GM23248 (cell line): ENCODE measurements at places on chromosomes 12 and 14. TPM values are rescaled to one million over a fixed set of nuclear protein-coding genes. Genes with fewer than 3 reads are reported as not detected.

DNA sequence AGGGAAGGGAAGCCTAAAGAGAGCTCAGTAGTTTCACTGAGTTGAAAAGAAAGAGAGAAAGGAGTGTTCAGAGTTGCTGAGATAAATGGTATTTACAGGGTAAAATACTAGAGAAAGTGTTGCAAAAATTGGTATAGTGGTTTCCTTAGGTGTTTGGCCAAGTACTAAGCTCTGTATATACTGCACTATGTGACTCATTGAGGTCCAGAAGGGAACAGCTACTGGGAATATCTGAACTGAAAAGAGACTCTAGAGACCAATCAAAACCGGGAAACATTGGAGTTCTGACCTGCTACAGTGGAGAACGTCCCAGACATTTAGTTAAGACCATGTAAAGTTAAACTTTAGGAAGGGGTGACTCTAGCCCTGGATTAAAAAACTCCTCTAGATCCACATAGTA lies 42.7 kb upstream of the ALX1 start:
- DNase-seq: peak; percentile 4

- DNase-seq: no peak
Observed at GRCh38 chr12:91213-91612, 24.6 kb downstream of the IQSEC3 start.

DNA sequence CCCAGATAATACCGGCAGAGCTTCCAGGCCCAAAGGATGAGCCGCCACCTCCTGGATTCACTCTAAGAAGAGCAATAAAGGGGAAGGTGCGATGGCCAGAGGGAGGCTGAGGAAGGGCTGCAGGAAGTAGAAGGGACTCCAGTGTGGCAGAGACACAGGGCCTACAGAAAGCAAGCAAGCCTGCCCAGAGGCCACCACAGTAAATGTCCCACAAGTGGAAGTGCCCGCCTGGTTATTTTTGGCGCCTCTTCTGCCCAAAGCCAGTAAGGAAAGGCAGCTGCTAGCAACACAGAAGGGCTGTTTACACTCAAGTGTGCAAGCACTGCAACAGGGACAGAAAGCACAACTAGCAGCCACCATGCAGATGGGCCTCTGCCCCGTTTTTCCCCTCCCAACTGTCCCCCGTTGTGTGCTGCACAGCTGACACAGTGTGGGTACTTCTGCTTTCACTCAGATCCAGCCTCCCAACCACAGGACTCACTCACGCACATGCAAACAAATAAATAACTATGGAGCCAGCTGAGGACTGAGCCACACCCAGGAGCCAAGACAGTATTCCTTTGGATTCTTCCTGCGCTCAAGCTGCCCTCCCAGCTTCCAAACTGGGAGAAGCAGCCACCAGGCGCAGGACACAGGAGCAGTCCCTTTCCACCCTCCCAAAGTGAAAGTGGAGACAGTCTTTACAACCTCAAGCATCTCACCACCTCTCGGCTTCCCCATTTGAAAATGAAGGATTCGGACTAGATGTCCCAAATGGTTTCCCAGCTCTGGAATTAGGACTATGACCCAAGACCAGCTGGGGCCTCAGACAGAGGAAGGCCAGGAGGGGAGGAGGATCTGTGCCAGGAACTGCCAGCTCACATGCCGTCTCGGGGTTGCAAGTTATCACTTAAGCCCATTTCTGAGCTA lies 40.0 kb upstream of the PNMA1 start:
- peak; percentile 69 for DNase-seq

DNA sequence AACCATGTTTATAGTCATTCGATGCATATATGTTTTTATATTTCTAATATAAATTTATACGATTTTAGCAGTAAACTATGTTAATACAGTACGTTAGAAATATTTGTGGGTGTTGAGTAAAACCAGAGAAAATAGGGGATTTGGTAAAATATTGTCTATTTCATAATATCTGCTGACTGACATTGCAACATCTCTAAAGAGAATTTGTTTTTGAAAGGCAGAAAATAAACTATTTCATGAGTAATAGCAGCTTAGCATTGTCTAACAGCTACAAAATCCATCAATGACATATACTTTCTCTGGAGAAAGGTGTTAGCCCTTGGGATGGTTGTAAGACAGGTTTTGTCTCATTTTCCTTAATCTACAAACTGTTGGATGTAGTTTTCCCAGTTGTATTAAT lies 144.9 kb downstream of the PDE3A start:
- DNase-seq: peak; percentile 18

GRCh38 chr14:59354666-59355065 lies 110.5 kb downstream of the GPR135 start:
- peak; percentile 75 for DNase-seq

The EIF2B1 gene
- total RNA-seq: 88.0 and 108 TPM in 2 replicates

The AICDA gene
- not detected in 2 replicates for total RNA-seq

DNA sequence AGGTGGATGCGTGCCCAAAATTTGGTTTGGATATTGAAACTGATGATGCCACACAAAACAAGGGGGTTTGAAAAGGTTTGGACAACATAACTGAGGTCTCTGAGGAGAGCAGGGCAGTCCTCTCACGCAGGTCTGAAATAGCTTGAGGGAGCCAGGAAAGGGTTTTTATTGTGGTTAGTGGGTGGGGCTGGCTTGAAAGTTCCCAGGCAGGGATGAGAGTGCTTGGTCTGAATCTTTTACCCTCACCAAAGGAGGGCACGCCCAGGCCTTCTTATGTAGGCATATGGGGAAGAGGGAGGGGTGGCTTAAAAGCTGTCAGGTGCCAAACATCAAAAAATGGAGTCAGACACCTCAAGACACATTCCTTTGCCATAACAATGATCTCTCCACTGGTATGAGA lies 493.1 kb upstream of the CCDC196 start:
- DNase-seq: no peak

- no peak for DNase-seq
Observed at GRCh38 chr12:54631551-54631950, 3.1 kb downstream of the LACRT start.

GRCh38 chr14:63435204-63435603 lies 108.0 kb downstream of the PPP2R5E start:
- DNase-seq: no peak

DNA sequence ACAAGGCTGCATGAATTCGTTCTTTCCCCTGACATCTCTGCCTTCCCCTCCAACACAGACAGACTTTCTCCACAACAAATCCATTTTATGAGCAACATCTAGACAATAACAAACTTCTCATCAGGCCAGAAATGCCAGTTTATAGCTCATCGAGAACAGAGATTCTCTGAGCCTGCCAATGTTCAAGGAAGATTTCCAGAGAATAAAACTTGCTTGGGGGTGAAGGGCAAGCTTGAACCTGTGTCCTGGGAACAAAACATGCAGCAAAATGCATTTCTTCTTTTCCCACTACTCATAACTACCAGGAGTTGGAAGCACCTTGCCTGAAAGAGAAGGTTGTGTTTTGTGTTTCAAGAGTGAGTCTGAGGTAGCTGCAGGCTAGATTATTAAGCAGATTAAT lies 6.8 kb downstream of the MAP1LC3B2 start:
- DNase-seq: no peak

GRCh38 chr12:51643951-51644350 lies 52.9 kb downstream of the SCN8A start:
- no peak for DNase-seq

DNA sequence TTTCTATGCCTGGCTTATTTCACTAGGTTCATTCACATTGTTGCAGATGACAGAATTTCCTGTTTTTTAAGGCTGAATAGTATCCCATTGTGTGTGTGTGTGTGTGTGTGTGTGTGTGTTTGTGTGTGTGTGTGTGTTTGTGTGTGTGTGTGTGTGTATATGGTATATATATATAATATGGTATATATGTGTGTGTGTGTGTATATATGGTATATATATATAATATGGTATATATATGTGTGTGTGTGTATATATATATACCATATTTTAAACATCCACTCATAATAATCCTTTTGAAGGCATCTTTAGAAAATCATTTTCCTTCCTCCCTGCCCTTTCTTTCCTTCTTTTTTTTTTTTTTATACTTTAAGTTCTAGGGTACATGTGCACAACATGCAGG lies 5.0 kb upstream of the CCDC198 start:
- no peak for DNase-seq

DNA sequence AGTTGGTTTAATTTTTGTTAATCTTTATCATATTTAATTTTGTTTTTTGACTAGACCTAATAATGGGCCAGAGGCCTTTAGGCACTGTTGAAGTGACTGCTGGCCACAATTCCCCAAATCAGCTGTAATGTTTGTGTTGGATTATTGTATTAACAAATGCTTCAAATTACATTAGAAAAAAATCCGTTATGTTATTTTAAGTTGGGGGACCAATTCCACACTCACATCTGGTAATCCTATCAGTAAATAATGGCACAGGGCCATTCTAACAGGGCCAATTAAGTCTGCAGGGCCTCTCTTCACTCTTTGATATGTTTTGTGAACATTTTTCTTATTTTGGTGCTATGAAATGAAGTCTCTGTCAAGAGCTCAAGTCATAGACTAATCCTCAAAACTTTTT lies 39.6 kb downstream of the CHST11 start:
- DNase-seq: no peak

DNA sequence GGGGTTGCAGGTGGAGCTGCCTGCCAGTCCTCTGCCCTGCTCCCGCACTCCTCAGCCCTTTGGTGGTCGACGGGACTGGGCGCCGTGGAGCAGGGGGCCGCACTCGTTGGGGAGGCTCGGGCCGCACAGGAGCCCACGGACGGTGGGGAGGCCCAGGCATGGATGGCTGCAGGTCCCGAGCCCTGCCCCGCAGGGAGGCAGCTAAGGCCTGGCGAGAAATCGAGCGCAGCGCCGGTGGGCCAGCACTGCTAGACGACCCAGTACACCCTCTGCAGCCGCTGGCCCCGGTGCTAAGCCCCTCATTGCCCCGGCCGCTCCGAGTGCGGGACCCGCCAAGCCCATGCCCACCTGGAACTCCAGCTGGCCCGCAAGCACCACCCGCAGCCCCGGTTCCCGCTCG lies 221.8 kb downstream of the BTG1 start:
- DNase-seq: no peak

GRCh38 chr14:26765768-26766520 lies 168.1 kb upstream of the NOVA1 start:
- DNase-seq: peak; percentile 93

The CHST11 gene
- total RNA-seq: 5.4 and 18.1 TPM in 2 replicates

GRCh38 chr14:36022765-36023410 lies 153.6 kb downstream of the PTCSC3 start:
- no peak for DNase-seq

DNA sequence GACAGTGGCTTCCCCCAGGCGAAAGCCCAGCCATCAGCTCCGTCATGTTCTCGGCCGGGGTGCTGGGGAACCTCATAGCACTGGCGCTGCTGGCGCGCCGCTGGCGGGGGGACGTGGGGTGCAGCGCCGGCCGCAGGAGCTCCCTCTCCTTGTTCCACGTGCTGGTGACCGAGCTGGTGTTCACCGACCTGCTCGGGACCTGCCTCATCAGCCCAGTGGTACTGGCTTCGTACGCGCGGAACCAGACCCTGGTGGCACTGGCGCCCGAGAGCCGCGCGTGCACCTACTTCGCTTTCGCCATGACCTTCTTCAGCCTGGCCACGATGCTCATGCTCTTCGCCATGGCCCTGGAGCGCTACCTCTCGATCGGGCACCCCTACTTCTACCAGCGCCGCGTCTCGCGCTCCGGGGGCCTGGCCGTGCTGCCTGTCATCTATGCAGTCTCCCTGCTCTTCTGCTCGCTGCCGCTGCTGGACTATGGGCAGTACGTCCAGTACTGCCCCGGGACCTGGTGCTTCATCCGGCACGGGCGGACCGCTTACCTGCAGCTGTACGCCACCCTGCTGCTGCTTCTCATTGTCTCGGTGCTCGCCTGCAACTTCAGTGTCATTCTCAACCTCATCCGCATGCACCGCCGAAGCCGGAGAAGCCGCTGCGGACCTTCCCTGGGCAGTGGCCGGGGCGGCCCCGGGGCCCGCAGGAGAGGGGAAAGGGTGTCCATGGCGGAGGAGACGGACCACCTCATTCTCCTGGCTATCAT lies 663 bp downstream of the PTGER2 start:
- DNase-seq: peak; percentile 67

- DNase-seq: no peak
Observed at GRCh38 chr12:70721656-70722357, 84.6 kb upstream of the PTPRB start.

The KRT6A gene
- total RNA-seq: not detected in 2 replicates

The ARID2 gene
- 11.6 and 12.1 TPM in 2 replicates for total RNA-seq

- no peak for DNase-seq
Observed at GRCh38 chr12:107605293-107605692, 80.3 kb upstream of the PWP1 start.

DNA sequence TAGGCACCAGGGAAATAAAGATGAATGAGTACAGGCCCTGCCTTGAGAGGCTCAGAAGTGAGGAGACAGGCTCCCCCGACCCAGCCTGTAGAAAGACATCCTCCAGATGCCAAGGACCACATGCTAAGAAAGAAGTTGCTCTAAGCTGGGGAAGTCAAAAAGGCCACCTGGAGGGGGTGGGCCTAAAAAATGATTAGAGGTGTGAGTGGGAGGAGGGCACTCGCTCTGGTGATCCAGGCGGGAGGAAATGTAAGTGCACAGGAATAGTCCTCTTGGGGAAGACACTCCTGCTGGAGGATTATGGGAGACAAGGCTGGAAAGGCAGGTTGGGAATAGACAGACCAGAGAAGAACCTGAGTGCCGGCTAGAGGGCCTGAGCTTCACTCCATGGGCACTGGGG lies 32.2 kb downstream of the SMUG1 start:
- no peak for DNase-seq

The ENO2 gene
- total RNA-seq: 10.1 and 16.3 TPM in 2 replicates

- peak; percentile 51 for DNase-seq
Observed at GRCh38 chr14:73753124-73753886, 39.1 kb upstream of the PNMA1 start.

DNA sequence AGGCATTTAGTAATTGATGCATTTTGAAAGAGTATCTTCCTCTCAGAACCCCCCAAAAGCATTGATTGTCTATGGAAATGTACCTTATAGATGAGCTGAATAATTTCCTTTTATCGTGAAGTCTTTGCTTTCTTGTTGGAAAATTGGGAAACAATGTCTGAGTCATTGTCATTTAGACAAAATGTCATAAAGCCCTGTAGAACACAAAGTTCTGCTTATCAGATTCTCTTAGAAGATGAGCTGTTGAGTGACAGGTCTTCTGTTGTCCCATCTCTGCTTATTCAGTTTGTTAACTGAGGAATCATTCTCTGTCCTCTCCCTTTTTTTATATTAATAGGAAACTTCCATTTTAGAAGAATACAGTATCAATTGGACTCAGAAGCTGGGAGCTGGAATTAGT lies 22.9 kb downstream of the MAPKAPK5 start:
- no peak for DNase-seq

The KRT85 gene
- not detected in 2 replicates for total RNA-seq

GRCh38 chr12:68113644-68114043 lies 45.9 kb downstream of the IFNG start:
- DNase-seq: no peak

DNA sequence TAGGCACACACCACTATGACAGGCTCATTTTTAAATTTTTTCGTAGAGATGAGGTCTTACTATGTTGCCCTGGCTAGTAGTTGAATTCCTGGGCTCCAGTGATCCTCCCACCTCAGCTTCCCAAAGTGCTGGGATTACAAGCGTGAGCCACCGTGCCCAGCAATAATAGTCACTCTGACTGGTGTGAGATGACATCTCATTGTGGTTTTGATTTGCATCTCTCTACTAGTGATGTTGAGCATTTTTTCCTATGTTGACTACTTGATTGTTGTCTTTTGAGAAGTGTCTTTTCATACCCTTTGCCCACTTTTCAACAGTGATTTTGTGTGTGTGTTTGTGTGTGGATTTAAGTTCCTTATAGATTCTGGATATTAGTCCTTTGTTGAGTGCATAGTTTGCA lies 26.3 kb downstream of the ATP2A2 start:
- peak; percentile 50 for DNase-seq

- DNase-seq: no peak
Observed at GRCh38 chr12:49403971-49404450, 36.7 kb downstream of the SPATS2 start.
